Right lung (tissue), 10 donors: ENCODE measurements at places on chromosomes 16 and 17.
A peak's percentile ranks its signal among the peaks of the same experiment; 100 is the strongest.

DNA sequence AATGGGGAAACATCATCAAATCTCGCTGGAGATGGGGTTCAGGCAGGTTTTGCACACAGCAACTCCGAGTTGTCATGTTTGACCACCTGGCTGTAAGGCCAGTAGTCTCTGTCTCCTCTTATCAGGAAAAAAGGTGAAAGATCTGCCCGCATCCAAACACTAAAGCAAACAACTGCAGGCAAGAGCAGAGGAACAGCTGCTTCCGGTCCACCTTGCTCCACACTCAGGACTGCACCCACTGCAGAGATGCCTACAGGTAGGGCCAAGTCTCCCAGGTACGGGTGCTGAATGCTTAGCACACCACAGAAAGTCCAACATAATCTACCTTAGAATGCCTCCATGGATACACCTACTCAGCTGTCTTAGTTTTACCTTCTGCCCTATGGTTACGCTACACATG is 7.3 kb downstream of the TEX2 start:
- no peak for DNase-seq

GRCh38 chr17:41797377-41797776 is 10.9 kb upstream of the JUP start:
- no peak for DNase-seq

DNA sequence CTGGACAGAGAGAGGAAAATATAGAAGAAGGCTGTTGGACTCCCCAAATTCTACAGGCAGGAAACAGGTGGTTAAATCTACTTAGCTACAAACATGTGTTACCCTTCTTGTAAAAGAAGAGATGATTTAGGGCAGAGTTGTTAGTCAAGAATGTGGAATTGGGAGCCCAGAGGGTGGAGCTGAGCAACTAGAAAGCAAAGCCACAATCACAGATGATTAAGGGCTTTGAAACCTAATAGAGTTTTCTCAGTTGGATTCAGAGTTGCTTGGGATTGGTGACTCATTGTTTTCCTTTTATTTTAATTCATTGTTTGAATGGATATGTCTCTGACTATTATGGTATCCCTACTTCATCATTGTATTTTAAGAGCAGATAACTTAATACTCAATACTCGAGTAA is 6.2 kb downstream of the ACSM5 start:
- DNase-seq, result no peak

DNA sequence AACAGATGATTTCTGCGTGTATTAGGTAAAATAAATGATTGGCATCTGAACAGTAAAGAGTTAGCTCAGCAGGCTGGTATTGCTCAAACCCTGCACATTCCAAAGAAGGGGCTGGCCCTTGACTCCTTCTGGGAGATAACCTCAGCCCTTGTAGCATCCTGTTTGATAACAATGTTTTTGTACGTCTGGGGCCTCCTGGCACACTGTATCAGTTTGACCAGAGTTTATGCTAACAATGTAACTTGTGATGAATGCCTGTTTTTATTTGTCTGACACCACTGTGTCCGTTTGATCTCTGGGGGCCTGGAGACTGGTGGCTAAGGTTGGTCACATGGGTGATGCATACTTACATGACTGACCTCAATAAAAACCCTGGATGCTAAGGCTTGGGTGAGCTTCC is 43.8 kb upstream of the NDRG4 start:
- DNase-seq, result no peak

- no peak for DNase-seq
Observed at GRCh38 chr16:74451951-74452758, 30.9 kb upstream of the CLEC18B start.

DNA sequence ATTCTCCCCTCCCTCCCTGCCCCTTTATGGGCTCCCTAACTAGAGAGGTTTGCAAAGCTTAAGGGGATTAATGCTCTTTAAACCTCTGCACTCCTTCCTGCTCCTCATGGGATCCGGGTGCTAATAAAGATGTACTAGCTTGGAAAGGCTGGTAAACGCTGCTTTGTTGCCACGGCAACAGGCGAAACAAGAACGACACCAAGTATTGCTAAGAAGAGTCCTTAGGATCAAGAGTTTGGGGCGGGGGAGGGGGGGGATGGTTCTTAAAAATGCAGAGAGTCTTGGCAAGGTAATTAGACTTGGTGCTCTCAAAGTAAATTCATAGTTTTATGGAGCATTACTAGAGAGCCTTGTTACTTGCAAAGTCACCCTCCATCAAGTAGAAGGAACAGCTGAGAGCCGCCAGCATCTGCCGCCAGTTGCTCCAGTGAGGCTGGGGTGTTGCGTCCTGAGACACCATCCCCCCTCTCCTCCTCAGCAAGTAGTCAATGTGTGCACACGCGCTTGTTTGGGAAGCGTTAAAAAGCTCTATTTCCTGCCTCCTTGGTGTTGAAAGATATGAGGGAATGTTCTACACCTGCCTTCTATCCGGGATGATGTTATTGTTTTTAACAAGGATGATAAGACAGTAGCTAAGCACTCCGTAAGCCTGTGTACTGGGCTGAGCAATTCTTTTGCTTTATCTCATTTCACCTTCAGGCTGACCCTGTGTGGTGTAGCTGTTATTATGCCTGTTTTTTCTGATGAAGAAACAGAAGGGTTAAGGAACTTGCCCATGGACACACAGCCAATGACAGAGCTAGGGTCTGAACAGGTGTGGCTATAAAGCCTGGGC is 190.9 kb downstream of the CCDC182 start:
- DNase-seq, result peak; percentile 76
